ENCODE measurements at places on chromosomes 13 and 19.

DNA sequence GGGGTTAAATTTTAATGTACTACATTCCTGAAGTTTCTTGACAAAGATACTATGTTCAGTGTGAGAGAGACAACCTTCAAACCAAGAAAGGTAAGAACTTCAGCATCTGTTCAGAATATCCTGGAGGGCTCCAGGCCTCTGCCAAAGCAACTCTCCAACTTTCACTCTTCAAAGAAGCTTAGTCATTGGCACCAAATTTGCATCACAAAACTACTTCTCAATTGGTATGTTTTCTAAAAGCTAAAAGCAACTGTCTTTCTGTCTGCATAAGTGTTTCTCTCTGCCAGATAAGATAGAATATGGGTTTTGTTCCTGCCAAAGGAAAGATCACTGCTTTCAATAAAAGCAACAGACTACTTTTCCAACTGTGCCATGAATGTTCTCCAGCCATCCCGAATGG is 187.4 kb downstream of the SUCLA2 start:
- DNase-seq: no peak

DNA sequence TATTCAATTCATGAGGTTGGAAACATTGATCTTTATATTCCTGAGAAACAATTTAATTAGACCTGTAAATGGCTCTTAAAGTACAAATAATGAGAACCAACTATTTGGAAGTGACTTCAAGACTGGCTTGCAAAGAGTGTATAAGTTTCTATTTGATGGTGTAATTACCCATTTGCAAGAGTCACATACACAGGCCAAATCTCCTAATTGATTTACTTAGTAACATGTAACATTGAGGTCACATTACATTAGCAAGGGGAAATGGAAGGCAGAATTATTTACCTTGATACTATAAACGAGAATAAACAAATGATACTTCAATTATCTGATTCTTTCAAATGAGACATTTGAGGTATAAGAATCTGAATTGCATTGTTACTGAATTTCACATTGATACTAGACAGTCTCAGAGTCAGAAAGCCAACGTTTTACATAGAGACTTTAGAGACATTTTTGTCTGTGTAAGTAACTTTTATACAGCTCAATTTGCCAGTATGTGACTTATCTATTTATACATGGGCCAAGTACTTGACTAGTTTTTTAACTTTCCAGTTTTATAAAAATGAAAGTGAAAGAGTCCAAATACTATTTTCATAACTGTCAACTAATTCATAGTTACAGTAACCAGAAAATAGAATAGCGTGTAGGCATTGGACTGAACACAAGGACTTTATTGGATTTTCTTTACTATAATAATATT is 95.6 kb upstream of the RFC3 start:
- DNase-seq: no peak

DNA sequence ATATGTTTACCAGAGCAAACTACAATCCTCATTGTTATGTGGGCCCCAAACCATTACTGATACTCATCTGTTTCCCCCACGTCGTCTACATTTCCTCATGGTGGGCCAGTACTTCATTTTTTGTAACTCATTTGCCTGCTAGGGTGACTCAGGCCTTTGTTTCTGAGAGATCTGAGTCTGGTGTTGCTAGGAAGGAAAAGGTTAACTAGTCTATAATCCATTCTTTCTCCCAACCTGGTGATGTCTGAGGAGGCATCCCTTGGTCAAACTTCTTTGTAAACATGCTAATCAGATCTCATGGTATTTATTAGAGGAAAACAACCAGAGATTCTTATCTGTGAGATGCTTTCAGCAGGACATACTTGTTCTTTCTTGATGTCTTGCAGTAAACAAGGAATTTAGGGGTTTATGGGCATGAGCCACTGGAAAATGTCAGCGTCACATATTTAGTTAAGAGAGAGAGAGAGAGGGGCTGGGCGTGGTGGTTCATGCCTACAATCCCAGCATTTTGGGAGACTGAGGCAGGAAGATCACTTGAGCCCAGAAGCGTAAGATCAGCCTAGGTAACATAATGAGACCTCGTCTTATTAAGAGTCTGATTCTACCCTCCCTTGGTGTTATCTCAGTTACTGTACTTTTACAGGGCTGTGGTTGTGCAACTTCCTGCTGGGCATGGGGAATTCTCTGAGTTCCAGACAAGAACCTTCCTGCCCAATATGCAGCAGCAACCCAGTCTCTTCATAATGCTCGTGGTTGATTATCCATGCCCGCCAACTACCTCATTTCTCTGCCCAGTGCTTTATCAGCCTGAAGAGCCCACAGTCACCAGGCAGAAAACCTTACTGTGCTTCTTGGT is 9.7 kb upstream of the DPRX start:
- no peak for DNase-seq

DNA sequence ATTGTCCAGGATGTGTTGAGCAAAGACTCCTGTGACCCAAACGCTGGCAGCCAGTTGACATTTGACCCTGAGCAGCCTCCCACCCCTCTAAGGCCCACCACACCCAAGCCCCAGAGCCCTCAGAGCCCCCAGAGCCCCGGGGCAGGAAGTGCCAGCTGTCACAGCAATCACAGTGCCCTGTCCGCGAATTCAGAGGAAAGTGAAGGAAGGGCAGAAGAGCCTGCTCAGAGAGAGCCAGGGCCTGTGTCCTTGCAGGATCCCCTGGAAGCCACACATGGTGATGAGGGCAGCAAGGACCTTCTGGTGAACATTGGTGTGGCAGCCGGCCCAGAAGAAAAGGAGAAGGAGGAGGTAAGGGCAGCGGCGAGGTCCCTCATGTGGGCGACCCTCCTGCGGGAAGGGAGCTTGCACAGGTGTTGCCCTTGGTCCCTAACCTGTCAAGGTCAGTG is 63.7 kb downstream of the SPATA13 start:
- no peak for DNase-seq

DNA sequence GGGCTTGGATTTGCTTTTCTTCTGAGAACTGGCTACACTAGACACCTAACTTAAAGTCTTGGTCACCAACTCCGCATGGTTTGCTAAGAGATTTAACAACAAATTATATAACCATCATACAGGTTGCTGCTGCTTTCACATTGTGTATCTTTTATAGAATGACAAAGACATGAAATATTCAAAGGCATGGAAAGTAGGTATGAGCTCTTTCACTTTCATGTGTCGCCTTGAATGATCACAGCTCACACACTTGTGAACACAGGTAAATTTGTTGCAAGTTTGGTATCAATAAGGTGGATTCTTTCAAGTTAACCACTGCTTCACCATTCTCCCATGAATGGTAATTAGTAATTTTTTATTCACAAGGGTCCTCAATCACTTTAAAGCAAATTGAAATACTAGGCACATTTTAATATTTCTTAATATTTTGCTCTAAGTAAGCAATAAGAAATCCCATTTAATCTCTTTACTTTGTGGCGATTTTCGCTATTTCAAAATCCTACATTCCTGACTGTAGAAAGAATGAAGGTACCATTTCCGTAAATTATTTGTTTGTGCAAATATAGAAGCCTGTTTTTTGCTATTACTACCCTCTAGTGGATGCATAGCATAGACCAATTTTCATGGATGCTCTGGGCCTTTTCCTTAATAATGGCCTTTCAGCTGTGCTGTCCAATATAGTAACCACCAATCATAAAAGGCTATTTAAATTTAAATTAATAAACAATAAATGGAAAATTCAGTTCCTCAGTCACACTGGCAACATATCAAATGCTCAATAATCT is 45.5 kb upstream of the FREM2 start:
- DNase-seq: no peak

DNA sequence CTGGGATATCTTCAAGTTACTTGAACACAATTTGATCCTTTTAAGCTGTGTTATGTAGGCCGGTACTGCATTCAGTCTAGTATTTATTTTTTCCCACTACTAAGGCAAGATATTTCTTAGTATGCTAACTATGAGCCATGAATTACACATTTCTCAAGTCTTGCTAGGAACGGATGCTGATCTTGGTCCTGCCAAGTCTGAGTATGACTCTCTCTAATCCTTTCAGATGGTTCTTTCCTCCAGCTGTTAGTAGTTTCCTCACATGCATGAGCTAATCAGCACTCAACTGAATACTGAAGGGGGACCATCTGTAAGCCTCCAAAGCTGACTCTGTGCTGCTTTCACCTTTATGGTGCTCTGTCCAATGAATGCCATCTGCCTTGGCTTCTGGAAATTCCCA is 460.3 kb downstream of the KCTD12 start:
- no peak for DNase-seq

- no peak for DNase-seq
Observed at GRCh38 chr13:30396434-30397075, 25.7 kb upstream of the UBE2L5 start.

DNA sequence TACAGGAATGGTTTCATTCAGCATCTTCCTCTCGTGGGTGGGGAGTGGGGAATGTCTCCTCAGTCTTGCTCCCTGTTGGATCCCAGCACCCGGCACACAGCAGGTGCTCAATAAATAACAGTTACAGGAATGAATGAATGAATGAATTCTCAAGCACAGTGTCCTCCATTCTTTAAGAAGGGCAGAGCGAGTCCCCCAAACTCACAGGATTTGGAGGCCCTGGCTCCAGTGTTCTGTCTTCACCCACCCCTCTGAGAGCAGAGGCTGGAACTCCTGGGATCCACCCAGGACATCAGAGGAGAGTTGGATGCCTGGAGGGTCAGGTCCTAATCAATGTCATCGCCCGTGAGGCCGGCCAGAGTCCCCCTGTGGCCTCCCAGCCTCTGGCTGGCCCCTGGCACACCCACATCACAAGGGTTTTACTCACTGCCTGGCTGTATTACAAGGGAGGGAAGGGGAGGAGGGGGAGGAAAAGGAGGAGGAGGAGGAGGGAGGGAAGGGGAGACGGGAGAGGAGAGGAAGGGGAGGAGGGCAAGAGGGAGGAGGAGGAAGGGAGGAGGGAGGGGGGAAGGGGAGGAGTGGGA is 8.7 kb upstream of the CREB3L3 start:
- no peak for DNase-seq

DNA sequence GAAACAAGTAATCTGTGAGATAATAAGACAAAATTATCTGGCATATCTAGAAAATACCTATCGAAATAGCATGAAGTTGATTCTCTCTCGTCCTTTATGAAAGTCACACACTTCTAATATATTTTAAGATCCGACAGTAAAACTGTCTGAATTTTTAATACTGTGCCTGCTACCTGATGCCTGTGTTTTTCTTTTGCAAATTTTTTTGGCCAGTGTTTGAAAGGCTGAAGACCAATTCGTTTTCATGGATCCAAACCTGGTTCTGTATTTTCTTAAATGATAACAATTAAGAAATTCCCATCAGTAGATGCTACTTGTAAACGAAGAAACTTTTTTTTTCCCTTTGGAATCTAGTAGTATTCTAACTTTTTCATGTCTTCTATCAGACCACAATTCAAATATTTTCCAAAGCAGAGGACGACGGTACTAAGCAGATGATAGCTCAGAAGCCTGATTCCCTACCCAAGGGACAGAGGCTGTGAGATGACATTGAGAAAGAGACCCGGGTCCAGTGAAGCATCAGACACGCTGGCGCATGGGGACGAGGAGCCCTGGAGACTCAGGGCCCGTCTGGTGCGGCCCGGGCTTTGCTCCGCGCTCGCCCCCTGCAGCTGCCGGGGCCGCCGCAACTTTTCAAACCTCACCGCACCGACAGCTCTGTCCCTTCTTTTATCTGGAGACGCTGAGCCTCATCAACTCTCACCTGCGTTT is 49.5 kb upstream of the PABPC3 start:
- no peak for DNase-seq

DNA sequence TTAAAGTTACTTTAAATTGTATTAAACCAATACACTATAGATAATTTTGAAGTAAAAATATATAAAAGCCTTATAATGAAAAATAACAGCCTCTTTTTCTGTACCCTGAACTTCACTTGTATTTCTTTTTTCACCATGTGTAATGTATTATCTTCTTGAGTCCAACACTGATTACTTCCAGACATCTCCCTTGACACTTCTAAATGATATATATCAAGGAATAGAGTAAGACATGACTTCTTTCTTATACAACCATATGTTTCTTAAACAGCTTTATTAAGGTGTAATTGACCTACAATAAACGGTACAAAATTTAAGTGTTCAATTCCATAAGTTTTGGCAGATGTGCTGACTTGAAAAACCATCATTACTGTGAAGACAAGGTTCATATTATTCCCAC is 531.9 kb downstream of the OLFM4 start:
- DNase-seq: no peak

DNA sequence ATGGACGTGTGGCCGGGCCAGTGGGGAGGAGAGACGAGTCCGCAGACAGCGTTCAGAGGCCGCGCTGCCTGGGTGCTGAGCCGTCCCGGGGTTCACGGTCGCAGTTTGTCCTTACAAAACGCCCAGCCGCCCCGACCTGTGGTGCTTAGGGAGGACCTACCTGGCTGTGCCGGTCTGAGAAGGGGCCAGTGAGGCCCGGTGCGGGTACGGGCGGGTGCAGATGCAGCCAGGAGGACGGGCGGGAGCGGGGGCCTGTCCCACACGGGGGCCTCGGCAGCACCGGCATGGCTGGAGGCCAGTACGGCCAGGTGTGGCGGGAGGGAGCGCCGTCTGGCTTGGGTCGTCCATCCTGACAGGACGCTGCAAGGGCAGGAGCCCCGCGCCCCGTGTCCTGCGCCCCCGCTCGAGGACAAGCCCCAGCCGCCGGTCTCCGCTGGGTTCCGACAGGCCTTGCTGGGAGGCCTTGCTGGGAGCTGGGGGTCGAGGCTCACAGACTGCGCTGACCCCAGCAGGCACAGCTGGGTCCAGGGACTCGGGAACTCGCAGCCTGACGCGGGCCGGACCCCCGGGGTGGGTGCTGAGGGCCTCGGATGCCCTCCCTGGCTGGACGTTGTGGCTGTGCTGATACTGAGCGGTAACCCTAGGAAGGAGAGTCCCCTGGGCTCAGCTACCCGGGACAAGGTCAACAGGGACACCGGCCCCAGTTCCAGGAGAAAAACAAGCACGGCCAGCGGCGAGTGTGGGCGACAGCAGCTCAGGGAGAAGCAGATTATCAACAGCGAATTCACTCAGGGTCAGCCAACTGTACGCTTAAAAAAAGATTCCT is 5.3 kb upstream of the PROZ start:
- DNase-seq: no peak

GRCh38 chr19:36051637-36052036 is 2.4 kb downstream of the THAP8 start:
- no peak for DNase-seq

- DNase-seq: no peak
Observed at GRCh38 chr13:54185101-54185500, 1156.5 kb downstream of the OLFM4 start.

GRCh38 chr19:38640368-38640767 is 7.1 kb upstream of the ACTN4 start:
- no peak for DNase-seq

DNA sequence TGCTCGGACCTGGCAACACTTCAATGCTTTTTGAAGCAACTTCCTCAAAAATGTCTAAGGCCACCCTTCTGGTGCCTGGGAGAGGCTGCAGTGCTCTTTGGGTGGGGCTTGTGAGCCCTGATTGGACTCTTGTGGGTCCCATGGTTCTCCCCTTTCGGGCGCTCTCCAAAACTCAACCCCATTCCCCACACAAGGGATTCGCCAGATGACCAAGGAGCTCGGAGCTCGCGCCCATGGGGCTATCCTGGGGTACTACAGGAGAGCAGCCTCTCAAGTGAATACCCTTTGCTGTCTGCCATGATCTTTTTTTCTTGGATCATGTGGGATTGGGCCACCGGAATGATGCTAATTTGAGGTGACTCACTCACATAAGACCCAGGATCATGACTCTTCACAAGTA is 29.7 kb upstream of the KL start:
- DNase-seq: no peak

Measured in NCI-H1417 treated with DMSO at 0.1 percent for 48 hours (cell line).